A549 treated with ZK216348 at 1 μM for 4 hours (cell line): ENCODE measurements at places on chromosomes 3 and 15. TPM values are rescaled to one million over a fixed set of nuclear protein-coding genes. Genes with fewer than 3 reads are reported as not detected.

Gene TM4SF4
- 31.8 to 40.4 TPM (median 35.0 TPM) in 5 replicates for total RNA-seq

Gene SLC28A1
- total RNA-seq: 0.06 TPM in 1 of 5 replicates, not detected in the others

Gene CORO2B
- 2.4 to 3.9 TPM (median 3.1 TPM) in 5 replicates for total RNA-seq

Gene PRC1
- 192 to 257 TPM (median 214 TPM) in 5 replicates for total RNA-seq

Gene STOML1
- 7.5 to 13.3 TPM (median 11.3 TPM) in 5 replicates for total RNA-seq

Gene CGNL1
- total RNA-seq: 0.71 to 1.1 TPM (median 0.85 TPM) in 5 replicates

Gene HYAL1
- total RNA-seq: 0.24 to 0.80 TPM (median 0.46 TPM) in 5 replicates

Gene ADCY5
- total RNA-seq: 0.23 to 0.45 TPM (median 0.32 TPM) in 5 replicates
